ENCODE measurements at places on chromosomes 11 and 22.

GRCh38 chr11:35618497-35619115, 346 bp downstream of the FJX1 start:
- no peak for DNase-seq

DNA sequence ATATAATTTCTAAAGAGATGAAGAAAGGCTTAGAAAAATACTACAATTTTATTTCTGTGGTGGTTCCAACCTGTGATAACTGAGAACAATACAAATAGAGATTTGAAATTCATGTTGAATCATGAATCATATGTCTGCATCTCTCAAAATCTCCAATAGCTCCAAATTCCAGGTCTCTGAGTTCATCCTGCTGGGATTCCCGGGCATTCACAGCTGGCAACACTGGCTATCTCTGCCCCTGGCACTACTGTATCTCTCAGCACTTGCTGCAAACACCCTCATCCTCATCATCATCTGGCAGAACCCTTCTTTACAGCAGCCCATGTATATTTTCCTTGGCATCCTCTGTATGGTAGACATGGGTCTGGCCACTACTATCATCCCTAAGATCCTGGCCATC, at the start of gene OR56B1:
Gene OR56B1 (plus strand): TSS at position 53 of the 400 bp plus-strand sequence. CDS start 69 bp downstream, at position 122.
- no peak for DNase-seq

- DNase-seq = no peak
Observed at GRCh38 chr11:34940026-34940677, 23.7 kb downstream of the PDHX start.

- DNase-seq = peak; percentile 64
Observed at GRCh38 chr11:64165842-64166635, at the start of gene MACROD1. Gene MACROD1, minus strand, starts transcription at chr11:64166113. Its CDS starts 119 bp downstream, at chr11:64165994.

DNA sequence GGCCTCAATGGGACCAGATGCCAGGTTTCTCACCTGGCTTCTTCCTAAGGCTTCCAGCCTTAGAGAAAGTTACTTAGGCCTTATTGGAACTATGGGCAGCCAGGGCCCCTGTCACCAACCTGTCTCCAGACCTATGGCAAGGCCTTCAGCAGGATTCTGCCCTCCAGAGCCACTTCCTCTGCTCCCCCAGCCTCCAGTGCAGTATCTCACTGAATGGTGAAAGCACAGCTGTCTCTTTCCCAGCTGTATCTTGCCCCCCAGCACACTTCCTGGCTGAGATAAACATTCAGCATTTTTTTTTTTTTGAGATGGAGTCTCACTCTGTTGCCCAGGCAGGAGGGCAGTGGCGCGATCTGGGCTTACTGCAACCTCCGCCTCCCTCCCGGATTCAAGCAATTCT, 1.5 kb downstream of the SLC2A11 start:
- no peak for DNase-seq

DNA sequence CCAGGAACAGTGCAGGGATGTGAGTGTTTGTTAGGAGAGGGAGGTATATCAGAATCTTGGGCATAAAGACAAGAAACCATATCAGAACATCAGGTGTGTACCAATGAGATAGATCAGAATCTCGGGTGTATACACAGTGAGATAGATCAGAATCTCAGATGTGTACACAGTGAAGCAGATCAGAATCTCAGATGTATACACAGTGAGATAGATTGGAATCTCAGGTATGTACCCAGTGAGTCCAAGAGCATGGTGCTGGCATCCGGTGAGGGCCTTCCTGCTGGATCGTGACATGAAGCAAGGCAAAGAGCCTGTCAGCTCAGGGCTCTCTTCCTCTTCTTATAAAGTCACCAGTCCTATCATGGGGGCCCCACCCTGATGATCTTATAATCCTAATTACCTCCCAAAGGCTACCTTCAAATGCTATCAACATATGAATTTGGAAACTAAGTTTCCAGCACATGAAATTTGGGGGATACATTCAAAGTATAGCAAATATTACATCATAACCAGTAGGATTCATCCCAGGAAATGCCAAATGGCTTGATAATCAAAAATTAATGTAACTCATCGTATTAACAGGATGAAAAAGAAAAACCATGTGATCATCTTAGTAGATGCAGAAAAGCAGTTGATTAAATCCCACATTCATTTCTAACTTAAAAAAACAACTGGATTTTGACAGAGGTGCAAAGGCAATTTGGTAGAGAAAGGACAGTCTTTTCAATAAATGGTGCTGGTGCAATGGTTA, 28.6 kb downstream of the PPARA start:
- no peak for DNase-seq

DNA sequence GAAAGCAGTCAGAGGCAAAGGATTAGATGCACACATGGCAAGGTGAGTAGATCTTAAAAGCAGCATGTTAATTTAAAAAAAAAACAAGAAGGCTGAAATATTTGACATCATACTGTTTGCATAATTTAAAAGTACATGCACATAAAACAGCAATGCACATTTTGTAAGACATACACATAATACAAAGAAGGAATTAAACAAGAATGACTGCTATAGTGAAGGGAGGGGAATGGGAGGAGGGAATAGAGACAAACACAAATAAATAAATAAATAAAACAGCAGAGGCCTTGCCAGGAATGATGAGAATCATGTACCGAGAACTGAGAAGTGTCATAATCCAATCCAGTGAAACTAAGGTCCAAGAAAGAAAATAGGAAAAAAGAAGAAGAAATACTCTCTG, 486.2 kb upstream of the API5 start:
- DNase-seq = no peak

DNA sequence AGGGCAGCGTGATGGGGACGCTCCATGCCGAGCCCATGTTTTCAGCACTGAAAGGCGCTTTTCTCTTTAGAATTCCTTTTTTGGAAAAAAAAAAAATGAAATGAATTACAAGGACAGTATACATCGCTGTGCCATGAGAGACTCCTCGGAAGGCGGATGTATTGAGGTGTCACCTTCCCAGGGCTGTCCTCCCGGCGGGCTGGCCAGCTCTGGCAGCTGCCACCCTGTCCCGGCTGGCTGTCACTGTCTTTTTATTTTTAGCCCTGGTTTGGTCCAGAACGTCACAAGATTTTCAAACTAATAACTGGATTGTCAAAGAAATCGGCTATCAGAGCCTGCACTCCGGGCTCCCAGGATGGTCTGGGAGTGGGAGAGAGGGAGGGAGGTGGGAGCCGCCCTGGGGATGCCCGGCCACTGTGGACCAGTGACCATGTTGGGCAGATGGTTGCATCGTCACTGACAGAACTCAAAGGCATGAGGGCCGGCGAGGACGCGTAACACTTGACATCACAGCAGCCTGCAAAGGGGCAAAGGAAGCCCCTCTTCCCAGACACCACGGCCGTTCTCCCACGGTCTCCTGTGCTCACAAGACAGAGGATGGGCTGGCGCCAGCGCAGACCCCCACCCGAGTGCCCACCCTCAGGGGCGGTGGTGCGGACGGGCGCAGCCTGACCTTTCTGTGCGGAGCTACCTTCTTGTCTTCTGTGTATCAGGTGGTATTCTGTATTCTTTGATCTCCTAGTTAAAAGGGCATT, 392.9 kb downstream of the TBC1D22A start:
- DNase-seq = no peak

- no peak for DNase-seq
Observed at GRCh38 chr22:44126807-44127206, 53.9 kb upstream of the PARVG start.

DNA sequence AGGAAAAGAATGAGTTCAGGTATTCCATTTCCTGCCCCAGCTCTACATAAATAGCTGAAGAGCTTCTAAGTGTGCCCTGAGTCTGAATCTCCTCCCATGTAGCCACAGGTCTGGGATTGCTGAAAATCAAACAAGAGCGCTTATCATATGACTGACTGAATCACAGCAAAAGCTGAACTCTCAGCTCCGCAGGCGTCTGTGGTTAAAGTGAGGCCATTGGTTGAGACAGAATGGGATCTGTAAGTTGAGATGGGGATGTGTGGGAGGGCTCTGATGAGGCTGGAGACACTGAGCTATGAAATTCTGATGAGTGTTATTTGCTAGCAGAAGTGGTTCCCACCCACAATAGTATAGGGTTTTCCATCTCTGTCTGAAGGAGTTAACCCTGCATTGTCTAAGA, 637.0 kb downstream of the OPCML start:
- DNase-seq = no peak

DNA sequence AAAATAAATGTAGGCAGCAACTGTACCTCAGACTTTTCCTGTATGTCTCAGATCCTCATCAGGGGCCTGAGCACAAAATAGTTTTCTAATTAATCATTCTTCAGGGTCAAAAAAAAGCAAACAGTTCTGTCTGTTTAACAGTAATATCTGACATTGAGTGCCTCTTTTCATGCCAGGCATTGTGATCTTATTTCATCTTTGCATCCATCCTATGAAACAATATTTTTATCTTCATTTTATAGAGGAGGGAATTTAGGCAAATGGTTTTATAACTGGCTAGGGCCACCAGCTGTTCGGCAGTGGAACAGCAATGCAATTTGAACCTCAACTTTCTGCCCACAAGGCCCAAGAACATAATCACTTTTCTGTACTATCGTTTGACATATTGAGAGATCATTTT, 145.6 kb downstream of the WNT7B start:
- no peak for DNase-seq

DNA sequence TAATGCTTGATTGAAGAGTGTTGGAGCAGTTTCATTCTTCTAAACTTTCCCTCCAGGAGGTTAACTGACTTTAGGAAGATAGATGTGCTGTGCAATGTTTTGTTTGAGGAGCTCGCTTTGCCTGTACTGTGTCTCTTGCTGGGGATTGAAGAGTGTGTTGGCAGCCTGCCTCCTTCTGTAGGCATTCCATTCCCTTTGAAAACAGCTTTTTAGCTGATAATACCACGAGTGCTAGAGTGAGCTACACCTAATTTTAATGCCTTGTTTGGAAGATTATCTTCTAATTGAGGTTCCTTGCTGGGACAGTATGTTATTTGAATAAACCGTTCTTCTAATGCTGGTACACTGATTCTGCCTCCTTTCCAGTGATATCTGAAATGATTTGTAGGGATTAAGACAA, 7.2 kb downstream of the DDX10 start:
- DNase-seq = no peak

DNA sequence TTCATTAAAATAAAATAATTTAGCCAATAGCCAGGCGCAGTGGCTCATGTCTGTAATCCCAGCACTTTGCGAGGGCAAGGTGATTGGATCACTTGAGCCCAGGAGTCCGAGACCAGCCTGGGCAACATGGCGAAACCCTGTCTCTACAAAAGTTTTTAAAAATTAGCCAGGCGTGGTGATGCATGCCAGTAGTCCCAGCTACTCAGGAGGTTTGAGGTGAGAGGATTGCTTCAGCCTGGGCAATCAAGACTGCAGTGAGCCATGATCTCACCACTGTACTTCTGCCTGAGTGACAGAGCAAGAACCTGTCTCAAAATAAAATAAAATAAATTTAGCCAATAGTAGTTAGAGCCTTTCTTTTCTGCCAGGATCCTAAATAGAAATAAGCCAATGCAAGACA, 12.2 kb downstream of the HPS5 start:
- no peak for DNase-seq

DNA sequence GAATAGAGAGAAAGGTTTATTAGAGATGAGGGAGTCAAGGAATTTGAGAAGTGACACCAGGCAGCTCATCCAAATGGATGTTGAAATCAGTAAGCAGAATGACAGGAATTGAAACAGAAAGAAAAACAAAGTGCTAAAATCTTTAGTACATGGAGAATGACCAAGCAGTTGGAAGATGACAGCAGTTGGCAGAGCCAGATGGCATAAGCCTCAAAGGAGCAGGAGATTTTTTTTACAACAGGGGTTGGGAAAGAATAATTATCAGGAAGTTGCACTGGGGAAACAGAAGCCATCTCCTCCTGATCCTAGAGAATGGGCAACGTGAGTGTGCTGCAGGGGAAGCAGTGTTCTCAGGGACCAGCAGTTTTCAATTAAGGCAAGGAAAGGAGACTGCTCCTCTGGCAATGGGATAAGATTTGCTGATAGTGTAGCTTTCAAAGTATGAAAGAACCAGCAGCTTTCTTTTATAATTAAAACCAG, 28.9 kb downstream of the RAB39A start:
- no peak for DNase-seq

- no peak for DNase-seq
Observed at GRCh38 chr11:134497586-134497985, 85.5 kb upstream of the B3GAT1 start.

DNA sequence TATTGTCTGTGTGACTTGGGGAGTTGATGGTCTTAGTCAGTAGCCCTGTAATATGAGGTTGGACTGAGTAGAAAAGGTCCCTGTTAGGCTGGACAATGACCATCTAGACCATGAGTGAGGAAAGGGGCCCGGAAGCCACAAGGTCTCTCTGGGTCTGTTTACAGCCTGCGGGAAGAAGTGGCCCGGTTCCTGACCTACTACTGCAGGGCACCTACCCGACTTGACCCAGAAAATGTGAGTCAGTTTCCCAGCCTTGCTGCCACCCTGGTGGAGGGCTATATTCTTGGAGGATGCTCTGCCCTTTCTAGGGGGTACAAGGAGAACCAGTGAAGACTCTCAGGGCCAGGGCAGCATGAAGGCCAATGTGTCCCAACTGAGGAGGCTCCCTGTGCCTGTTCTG, 3.4 kb downstream of the ACCSL start:
- DNase-seq = no peak

DNA sequence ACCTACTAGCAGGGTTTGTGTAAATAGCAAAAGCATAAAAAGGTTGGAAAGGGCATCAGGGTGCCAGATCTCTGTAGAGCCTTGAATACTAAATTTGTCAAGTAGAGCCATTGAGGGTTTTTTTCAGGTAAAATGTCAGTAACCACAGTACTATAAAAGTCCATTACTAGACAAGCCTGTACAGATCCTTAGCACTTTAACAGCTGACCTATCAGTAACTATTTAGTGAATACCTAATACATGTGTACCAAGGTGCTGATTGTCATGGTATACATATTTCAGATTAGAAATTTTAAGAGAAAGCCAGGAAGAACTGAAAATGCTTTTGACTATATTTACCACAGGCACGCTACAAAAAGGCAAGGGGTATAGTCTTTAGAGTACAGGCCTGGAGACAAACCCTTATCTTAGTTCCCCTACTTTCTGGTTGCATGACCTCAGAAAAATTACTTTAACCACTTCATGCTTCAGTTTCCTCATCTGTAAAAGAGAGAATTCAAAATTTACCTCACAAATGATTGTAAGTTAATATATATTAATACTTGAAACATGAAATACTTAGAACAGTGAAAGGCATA, 57.9 kb downstream of the RAB38 start:
- DNase-seq = no peak

DNA sequence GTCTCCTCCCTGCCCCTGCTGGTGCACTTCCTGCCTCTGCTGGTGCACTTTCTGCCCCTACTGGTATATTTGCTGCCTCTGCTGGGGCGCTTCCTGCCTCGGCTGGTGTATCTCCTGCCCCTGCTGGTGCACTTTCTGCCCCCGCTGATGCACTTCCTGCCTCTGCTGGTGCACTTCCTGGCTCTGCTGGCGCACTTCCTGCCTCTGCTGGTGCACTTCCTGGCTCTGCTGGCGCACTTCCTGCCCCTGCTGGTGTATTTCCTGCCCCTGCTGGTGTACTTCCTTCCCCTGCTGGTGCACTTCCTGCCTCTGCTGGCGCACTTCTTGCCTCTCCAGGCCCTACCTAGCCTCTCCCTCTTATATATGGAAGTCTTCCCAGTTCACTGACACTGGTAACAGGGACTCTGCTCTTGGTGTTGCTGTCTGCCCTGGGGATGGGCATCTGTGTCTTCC, 10.1 kb downstream of the MTFP1 start:
- DNase-seq = peak; percentile 78

GRCh38 chr11:16891165-16891564, 123.0 kb downstream of the PLEKHA7 start:
- DNase-seq = no peak

GRCh38 chr11:33980897-33981296, 70.6 kb upstream of the CAPRIN1 start:
- no peak for DNase-seq

Measured in effector CD8-positive, alpha-beta T cell (primary cell).